GM12878 (cell line): ENCODE measurements at places on chromosomes 13 and 19. TPM values are rescaled to one million over a fixed set of nuclear protein-coding genes. Genes with fewer than 3 reads are reported as not detected.

DNA sequence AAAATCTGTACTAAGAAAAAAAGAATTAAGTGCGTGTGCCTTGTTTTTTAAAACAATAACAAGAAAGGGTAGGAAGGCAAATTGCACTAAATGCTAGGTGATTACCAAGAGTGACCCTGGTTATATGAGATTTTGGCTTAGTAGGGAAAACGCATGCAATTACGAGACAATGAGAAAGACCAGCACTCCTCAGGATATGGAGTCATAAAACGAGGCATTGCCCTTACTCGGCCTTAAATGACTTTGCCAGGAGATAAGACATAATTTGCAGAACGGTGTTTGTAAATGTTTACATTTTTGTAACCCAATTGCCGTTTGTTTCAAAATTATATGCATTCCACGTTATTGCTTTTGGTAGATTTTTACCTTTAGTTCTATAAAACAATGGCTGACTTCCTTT is 179.8 kb downstream of the RBM26 start:
- DNase-seq, result no peak

- no peak for DNase-seq
These were observed 228.4 kb downstream of the ENOX1 start for GRCh38 chr13:43558326-43558725.

- no peak for DNase-seq
These were observed 1.3 kb upstream of the SPIB start for GRCh38 chr19:50417111-50418081.

- DNase-seq, result no peak
These were observed 2.9 kb downstream of the CILP2 start for GRCh38 chr19:19540715-19541515.

DNA sequence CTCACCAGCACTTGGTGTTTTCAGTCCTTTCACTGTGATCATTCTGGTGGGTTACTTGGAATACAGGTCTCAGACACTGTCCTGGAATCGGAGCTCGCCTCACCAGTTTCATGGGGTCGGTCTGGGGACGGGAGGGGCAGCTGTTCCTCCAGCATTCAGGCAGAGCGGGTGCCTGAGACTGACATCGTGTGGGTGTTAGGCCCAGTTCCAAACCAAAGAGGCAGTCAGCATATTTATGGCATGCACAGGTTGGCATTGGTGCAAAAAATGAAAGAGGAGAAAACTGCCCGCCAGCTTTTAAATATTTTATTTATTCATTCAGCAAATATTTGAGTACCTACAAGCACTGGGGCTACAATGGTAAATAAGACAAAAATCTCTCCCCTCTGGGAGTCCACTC is 20.1 kb downstream of the PLEKHF1 start:
- no peak for DNase-seq

GRCh38 chr19:5166262-5166661 is 174.3 kb downstream of the PTPRS start:
- no peak for DNase-seq

GRCh38 chr19:19562665-19563347 is 24.7 kb downstream of the CILP2 start:
- no peak for DNase-seq

GRCh38 chr13:76890021-76890420 is 3.8 kb upstream of the KCTD12 start:
- no peak for DNase-seq

DNA sequence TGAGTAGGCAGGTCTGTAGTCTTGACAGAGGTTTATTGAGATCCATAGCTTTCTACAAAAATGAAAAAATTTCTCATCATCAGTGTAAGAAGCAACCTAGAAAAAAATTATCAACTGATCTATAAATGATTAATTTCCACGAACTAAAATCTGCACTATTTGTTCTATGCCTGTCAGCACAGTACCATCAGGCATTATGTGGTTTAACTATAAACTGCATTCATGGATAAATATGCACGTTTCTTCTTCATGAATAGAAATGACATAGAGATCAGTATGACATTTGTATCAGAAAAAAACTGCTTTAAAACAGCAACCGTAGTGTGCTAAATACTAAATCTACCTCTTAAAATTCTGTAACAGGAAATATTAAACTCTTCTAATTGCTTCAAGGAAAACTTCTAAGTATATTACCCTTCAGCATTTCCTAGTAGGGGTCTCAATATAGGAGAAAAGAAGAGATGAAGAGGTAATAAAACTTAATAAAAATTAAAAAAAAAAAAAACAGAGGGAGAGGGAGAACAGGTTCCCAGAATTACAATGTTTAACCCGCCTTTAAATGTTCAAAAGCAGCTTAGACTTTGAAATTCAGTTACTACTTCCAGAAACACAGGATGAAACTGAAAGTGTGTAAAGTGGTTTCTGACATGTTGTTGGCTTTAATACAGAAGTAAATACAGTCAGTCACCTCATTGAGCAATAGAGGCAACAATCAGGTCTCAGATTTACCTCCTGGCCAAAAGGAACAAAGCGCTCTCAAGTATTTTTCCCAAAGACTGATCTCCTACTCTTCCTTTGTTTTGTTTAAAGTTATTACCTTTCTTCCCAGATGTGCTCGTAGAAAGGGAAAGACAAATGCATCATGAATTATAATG is 144.4 kb downstream of the DIAPH3 start:
- peak; percentile 17 for DNase-seq

DNA sequence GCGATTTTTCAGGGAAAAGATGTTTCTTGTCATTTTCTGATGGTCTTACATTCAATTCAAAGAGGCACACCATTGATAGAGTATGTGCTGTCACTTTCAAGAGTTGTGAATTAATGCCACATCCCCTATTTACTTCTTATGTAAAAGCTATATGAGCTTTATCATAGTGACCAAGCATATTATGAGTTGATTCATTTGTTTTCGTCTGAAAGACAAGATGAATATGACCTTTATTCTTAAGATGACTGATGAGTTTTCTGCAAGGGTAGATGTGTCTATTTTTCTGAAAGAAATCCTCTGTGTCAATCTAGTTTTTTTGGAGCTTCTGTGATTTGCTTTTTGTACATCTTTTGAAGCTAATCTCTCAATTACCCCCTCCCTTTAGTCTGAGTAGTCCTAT is 676.3 kb upstream of the ARGLU1 start:
- DNase-seq, result no peak

- no peak for DNase-seq
These were observed 92.6 kb upstream of the PEG3 start for GRCh38 chr19:56933014-56933705.

DNA sequence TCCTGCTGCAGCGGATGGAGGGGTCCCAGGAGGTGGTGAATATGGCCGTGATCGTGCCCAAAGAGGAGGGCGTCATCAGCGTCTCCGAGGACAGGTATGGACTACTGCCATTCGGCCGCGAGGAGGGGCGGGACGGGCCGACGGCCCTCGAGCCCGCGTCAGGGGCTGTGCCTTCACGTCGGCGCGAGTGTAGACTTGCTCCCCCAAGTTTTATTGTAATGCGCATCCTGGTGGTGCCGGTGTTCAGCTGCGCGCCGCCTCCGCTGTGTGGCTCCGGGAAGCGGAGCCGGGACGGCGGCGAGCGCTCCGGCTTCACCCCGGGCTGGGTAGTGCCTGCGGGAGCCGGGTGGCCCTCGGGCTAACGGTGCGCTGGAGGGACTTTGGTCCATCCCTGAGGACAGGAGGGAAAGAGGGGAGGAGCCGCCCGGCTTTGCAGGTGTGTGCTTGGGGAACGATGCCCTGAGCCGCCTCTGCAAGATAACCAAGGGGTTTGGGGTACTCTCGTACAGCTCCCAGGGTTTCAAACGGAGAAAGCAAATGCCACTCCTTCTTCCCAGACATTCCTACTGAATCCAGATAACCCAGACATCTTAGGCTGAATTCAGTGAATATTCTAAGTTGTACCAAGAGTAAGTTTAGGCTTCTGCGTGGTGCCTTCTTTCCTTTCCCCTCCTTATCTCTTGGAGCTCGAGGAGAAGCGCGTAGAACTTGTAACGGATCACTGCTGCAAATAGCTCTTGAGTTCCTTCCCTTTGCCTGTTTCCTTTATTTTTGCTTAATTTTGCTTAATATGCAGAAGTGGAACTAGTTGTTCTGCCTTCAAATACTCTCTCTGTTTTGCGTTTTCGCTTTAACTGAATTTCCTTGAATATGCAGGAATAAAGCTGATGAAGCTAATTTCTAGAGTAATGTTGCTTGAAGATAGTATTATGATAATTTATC is 740 bp downstream of the WDFY2 start:
- DNase-seq, result no peak

GRCh38 chr13:94617389-94618000 is 15.8 kb downstream of the GPR180 start:
- no peak for DNase-seq

DNA sequence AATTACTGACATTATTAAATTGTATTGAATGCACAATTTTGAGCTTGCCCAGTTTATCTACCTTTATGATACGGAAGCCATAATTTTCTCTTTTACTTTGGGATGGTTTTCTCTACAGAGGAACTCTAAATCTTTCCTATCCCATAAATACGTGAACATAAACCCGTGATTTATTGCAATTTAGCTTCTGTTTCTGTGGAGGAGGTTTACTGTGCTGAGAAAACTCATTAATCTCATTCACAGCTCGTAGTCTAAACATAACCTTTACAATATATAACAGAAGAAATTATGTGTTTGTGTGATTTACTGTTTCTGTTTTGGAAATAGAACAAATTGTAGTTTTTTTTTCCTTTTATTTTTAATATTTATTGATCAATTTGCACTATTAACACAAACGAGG is 207.1 kb upstream of the PCDH9 start:
- DNase-seq, result no peak

GRCh38 chr19:8915997-8916396 is 83.8 kb downstream of the MBD3L1 start:
- no peak for DNase-seq

- DNase-seq, result no peak
These were observed 32.5 kb upstream of the KATNAL1 start for GRCh38 chr13:30339738-30340330.

DNA sequence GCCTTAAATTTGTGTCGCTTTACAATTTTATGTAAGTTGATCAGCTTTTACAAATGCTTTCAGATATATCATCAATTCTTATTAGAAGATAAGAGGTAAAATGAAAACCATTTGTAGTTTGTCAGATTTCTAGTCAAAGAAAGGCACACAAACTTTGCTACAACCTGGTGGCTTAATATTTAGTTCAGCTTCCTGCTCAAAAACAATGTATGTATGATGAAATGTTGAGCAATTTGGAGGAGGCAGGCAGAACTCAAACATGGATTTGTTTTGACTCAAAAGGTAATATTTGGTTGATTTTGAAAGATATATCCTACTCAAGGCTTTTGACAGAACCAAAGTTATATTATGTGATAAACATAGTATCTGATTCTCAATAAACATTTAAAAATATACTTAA is 24.2 kb downstream of the NEK5 start:
- no peak for DNase-seq

DNA sequence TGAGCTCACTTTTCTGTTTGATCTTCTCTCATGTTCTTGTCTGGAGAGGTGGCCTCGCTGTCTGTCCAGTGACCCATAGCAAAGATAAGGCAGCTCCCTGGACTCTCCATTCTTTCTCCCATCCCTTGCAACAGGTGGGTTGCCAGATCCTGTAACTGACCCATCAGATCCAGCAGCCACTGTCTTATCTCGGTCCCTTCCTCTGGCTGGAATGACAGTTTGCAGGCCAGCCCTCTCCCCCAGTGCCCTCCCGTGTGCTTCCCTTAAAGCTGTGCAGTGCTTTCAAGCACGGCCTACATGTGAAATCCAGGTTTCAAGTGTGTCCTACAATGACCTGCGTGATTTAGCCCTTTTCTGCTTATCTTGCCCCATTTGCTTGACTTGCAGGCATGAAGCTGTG is 3.7 kb downstream of the GTF3A start:
- DNase-seq, result no peak

GRCh38 chr13:42986176-42986574 is 5.9 kb downstream of the EPSTI1 start:
- no peak for DNase-seq

- DNase-seq, result no peak
These were observed 6.5 kb downstream of the SIGLEC7 start for GRCh38 chr19:51148580-51148979.

- DNase-seq, result no peak
These were observed 135.2 kb downstream of the SUCLA2 start for GRCh38 chr13:47865883-47866282.

DNA sequence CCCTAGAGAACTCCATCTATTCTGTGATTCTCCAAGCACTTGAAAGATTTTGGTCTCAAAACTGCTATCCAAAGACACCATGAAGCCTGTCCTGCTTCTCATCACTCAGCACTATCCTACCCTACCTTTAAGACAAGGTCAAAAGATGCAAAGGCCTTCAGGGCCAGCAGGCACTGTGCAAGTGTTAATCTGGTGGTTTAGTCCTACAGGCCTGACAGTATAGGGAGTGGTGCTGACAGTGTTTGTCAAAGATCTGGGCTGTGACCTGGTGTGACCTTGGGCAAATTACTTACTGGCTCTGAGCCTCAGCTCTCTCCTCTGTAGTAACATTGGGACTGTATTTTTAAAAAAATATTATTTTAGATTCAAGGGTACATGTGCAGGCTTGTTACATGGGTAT is 28.0 kb downstream of the SIAH3 start:
- no peak for DNase-seq

- no peak for DNase-seq
These were observed 4.6 kb upstream of the CDC16 start for GRCh38 chr13:114230117-114230516.

DNA sequence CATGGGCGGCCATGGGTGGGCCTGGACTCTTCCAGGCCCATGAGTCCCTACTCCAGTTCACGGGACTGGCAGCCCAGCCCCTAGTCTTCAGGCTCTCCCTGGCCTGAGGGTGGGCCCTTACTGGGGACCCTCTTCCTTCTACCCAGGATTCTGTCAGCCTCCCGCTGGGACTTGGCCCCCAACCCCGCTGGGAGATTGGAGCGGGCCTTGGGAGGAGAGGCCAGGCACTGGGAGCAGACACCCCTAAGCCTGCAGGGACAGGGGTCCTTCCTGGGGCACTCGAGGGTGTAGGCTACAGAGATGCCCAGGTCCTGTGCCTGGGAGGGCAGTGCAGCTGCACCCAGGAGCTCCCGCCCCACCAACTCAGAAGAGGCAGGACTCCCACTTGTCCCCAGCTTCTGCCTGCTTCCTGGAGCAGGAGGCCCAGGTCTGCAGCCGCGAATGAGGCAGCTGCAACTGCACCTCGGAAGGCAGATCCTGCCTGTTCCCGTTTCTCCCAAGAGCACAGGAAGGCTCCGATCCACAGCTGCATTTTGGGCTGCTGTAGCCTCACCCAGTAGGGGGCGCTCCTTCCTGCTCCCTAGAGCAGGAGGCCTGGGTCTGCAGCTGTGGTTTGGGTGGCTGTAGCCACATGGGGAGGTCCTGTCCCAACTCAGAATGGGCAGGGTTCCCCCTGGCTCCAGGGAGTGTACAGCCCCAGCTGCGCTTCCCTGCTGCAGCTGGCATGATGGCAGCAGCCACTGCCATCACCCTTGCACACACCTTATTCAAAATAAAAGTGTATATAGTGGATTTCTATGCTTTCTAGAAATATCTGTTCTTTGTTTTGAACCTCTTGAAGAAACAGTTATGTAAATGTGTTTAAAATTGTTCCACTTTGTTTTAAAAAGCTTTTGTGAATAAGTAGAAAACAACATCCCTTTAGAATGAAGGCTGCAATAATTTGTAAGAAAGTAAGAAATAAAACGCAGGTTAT is 46.8 kb downstream of the TEX26 start:
- DNase-seq, result no peak

Gene ATP7B
- polyA plus RNA-seq, result 0.06 TPM in 1 of 2 replicates, not detected in the other

Gene EDNRB
- 0.13 TPM in 1 of 2 replicates, not detected in the other for polyA plus RNA-seq

Gene ZNF112
- polyA plus RNA-seq, result 0.04 and 0.07 TPM in 2 replicates

Gene ZNF208
- polyA plus RNA-seq, result 0.06 TPM in 1 of 2 replicates, not detected in the other

Gene ZNF45
- polyA plus RNA-seq, result 11.5 and 12.4 TPM in 2 replicates

Gene CEACAM21
- polyA plus RNA-seq, result 11.5 and 12.5 TPM in 2 replicates

Gene CATSPERD
- polyA plus RNA-seq, result 0.19 and 0.21 TPM in 2 replicates

Gene LRRC63
- 0.56 and 0.87 TPM in 2 replicates for polyA plus RNA-seq

Gene ZNF420
- polyA plus RNA-seq, result 10.6 and 10.7 TPM in 2 replicates

Gene GRIN2D
- 0.03 TPM in 1 of 2 replicates, not detected in the other for polyA plus RNA-seq
